ENCODE measurements at places on chromosomes 3 and 15.

GRCh38 chr15:63358241-63359029, 23.2 kb downstream of the CA12 start:
- no peak for DNase-seq

DNA sequence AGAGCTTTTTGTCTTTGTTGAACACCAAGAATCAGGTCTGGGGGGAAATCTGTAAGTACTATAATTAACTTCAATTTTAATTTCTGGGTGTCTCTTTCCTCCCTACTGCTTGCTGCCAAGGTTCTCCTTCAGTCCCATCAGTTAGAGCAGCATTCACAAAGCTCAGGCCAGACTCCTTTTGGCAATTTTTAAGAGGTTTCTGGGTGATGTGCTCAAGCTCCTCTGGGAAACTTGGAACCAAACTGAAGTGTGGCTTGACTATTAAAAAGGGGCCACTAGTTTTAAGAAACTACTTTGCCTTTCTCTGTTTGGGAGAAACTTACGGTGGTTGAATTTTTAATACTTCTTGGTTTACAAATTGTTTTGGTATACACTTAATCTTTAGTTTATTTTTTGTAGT, 227.7 kb upstream of the SOX2 start:
- no peak for DNase-seq

- no peak for DNase-seq
Measured at GRCh38 chr15:58423831-58424608, 7.8 kb upstream of the LIPC start.

DNA sequence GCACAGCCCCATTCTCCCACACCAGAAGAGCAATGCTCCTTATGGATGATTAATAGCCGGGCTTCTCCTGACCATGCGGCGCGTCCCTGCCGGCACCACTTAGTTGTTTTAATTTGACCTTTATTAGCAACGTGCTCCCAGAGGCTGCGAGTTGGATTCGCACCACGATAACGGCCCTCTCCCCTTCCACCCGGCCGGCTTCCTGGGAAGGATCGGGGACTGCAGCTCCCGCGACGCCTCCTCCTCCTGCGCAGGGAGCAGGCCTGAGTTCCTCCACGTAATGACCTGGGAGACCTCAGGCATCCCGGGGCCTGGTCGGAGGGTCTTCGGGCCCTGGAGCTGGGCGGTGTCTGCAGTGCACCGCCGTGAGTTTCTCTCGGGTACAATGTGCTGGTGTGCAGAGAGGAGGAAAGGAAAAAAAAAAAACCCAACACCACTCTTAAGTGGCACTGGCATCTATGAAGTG, 243.3 kb upstream of the TOPAZ1 start:
- no peak for DNase-seq

DNA sequence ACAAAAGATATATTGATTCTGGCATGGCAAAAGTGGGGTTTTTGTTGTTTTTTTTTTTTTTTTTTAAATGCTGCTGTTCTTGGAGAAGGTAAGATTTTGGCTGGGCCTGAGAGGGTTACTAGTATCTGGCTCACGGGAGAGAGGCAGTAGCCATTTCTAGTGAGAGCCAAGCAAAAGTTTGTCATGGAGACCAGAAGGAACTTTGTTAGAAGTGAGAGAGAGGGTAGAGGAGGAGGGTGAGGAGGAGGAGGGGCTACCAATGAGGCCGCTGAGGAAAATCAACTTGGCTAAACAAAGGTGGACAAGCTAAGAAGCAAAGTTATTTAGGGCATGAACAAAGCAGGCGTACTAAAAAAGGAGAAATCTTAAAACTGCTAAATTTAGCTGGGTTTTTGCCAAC, 48.9 kb upstream of the STRIT1 start:
- DNase-seq = no peak

GRCh38 chr15:24627443-24627842, 48.1 kb upstream of the NPAP1 start:
- DNase-seq = no peak

DNA sequence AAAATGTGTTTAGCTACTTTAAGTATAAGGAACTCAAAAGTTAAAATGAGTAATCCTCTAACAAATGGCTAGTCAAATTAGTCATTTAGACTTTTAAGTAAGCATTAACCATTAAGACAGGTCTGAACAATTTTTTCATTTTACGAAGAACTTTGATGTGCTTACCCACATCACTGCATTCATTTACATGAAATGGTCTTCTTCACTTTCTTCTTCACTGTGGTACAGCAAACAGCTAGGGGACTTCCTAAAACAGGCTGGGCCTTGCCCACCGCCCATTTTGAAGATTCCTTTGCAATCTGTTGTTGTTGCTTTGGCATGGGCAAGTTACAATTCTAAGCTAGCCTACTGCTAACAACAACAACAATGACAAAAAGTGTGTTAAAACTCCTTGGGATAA, 67.4 kb downstream of the CBLB start:
- DNase-seq = no peak

DNA sequence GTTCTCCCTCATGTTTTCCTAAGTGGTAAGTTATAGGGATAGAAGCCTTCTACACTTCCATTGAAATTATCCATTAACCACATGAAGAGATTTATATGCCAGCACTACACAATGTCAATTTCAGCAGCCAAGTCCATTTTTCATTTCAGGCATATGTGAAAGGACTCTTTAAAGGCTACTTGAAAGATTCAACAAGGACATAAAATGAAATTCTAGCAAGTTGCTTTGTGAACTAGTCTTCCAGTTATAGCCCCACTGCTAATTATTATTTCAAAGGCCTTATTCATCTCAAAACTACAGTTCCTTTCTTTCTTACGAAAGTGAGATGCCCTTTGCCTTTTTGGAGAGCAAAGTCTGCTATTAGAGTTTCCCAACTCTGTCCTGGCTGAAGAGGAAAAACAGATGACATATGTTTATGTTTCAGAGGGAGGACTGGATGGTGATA, 66.0 kb upstream of the SLC2A2 start:
- DNase-seq = no peak

DNA sequence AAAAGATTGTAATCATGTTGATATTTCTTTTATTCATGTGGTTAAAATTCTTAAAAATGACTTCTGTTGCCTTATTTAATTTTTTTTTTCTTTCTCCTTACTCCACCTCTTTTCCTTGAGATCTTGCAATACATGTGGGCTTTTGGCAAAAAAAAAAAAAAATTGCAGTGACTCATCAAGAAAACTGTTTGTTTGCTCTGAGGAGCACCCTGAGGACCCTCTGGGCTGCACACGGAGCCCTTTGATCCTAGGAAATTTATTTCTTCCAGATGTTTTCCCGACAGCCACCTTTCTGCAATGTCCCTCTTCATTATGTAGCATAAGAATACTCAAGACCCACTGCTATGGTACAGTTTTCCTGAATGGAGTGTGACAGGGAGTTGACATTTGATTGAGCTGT, 371.7 kb downstream of the ZBTB20 start:
- no peak for DNase-seq
